ENCODE measurements at places on chromosomes 11 and 22.

GRCh38 chr11:128509621-128510389 is 77.6 kb downstream of the ETS1 start:
- no peak for ATAC-seq

GRCh38 chr11:14093065-14093464 is 130.5 kb downstream of the SPON1 start:
- no peak for ATAC-seq

GRCh38 chr11:86181379-86181778 is 63.2 kb upstream of the EED start:
- no peak for ATAC-seq

GRCh38 chr22:46990937-46991550 is 228.6 kb downstream of the TBC1D22A start:
- ATAC-seq, result no peak

- no peak for ATAC-seq
These were observed 179.0 kb downstream of the SNX19 start for GRCh38 chr11:130737041-130737830.

DNA sequence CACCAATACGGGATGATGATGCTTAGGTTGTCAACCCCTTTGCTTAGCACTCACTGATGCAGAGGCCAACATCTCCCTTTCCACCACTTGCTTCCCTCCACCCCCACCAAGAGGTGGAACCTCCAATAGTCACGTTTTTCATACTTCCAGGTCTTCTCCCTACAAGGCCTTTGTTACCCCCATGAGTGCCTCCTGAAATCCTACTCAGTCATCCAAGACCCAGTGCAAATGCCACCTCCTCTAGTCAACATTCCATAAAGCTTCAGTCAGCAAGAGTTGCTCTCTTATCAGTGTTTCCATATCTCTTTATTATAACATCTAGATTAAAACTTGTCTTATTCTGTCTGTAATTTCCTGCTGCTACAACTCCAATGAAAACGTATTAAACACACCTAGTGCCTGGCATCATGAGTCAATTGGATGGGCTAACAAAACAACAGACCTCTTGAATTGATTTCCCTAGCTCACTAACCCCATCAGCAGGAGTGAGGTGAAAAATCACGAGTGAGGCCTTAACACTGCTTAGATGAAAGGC is 370.7 kb upstream of the CCDC90B start:
- no peak for ATAC-seq

- no peak for ATAC-seq
These were observed 32.7 kb downstream of the THOC5 start for GRCh38 chr22:29520851-29521250.

DNA sequence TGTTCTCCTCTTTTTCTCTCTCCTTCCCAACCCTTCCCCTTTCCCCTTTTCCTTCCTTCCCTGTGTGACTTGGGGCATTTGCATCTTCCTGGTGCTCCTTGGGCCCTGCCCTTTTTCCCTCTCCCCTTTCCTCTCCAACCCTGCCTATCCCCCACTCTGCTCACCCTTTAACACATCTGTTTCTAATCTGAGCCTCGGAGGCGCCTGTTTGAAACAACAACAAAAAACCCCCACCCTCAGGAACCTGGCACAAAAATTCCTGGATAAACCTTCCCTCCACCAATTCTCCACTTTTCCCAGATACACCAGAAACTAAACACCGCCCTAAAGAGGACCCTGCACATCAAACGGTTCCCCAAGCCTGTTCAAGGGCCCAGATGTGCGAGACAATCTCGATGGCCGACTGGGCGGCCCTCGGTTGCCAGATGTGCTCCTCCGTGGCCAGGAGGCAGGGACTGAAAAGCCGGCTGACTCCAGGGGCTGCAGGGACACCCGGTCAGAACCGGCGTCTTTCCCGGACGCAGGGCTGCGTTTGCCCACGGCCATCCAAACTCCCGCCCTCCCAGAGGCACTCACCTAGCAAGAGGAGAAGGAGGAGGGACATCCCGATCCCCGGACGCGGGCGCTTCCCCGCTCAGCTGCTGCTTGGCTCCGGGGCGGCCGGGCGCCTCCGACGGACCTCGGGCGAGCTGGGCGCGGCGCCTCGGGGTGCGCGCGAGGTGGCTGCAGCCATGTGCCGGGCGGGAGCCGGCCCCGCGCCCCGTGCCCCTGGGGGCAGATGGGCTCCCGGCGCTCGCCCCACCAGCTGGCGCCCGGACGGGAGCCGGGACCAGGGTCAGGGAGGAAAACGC is 486 bp downstream of the CLMP start:
- ATAC-seq, result no peak

DNA sequence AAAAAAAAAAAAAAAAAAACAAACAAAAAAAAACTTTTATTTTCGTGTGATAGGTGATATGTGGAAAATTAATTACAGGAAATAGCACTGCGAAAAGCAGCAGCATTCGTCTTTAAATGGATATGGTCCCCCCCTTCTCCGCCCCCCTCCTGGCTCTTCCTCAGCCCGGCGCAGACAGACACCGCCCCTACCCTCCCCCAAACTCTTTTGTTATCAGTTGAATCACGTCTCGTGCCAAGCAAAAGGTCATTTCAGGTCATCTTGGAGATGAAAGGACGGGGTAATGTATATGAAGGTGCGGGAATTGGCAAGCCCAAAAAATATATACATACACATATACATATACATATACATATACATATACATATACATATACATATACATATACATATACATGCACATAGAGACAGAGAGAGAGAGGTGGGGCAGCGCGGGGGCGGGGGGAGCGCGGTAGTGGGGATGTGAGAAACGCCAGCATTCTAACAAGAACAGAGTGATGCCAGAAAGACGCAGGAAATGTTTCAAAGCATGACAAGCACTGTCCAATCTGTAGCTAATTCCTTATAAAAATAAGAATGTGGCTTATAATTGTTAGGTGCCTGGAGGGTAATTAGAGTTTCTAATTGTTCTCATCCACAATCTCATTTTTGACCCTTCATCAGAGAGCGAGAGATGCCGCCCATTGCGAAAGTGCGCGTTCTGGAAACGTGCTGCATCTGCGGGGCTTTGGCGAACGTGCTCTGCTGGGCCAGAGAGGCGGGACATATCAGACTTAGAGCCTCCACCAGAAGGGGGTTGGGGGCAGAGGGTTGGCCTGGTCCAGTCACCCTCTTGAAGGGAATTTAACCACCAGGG is 214.5 kb upstream of the UBASH3B start:
- no peak for ATAC-seq

- no peak for ATAC-seq
These were observed 60.9 kb upstream of the EMID1 start for GRCh38 chr22:29144786-29145160.

GRCh38 chr11:86990515-86990914 is 35.3 kb upstream of the FZD4 start:
- ATAC-seq, result no peak

GRCh38 chr11:123344790-123345357 is 85.2 kb upstream of the GRAMD1B start:
- no peak for ATAC-seq

- peak; percentile 39 for ATAC-seq
These were observed 658.9 kb upstream of the CCDC179 start for GRCh38 chr11:23519194-23519593.

DNA sequence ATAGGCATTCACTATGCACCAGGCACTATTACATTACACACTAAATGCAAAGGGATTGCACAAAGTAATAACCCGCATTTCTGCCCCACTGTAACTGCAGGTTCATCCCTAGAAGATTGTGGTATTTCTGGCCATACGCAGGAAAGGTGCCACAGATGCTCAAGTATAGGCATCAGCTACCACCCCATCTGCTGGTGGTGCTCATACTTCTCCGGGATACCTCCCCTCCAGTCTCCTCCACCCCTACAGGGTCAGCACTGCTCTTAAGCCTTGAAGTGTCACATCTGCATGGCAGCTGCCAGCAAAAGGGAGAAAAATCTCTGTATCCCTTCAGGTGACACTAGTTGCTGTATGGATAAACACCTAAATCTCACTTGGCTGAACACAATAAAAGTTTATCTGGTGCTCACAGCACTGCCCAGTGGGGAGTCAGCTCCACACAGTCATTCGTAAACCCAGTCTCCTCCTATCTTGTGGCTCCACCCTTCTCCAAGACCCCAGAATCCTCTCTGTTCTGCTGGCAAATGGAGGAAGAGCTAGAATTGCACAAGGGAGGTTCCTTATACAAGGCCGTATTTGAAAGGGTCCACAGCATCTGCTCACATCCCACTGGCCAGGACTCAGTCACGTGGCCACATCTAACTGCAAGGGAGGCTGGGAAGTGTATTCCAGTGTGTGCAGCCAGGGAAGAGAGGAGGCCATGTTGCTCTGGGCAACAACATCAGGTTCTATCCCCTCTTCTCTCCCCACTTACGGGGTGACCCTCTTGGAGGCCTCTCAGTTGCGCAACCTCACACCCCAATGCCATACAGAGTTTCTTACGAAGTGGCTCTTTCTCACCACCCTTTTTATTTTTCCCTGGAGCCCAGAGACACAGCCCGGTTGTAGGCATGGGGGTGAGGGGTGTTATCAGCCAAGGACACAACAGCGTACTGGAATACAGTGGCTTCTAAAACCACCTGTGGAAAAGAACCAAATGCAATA is 114.7 kb downstream of the BUD13 start:
- no peak for ATAC-seq

- peak; percentile 57 for ATAC-seq
These were observed 1.2 kb downstream of the SYVN1 start for GRCh38 chr11:65132988-65133700.

DNA sequence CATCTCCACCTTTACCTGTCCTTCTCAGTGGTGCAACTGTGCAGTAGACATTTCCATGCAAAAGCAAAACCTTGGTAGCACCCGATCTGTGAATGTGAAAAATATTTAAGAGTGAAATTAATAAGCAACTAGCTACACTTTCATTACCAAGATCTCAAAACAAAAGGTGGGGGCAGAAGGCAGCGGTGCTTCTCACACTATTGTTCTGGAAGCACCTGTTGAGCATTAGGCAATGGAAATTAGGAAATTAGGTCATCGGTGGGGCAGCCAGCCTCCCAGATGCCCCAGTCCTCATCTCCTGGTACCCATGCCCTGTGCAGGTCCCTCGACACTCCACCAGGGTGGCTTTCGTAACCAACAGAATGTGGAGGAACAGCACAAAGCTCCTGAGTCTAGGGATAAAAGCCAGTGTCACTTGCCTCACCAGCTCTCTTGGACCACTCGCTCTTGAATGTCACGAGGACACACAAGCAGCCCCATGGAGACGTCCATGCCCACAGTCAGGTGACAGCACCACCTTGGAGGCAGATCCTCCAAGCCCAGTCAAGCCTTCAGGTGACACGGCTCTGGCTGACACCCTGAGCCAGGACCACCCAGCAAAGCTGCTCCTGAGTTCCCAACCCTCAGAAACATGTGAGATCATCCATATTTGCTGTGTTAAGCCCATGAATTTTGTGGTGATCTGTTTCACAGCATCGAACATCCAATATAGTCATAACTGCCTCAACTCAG is 3.3 kb downstream of the LTO1 start:
- no peak for ATAC-seq

DNA sequence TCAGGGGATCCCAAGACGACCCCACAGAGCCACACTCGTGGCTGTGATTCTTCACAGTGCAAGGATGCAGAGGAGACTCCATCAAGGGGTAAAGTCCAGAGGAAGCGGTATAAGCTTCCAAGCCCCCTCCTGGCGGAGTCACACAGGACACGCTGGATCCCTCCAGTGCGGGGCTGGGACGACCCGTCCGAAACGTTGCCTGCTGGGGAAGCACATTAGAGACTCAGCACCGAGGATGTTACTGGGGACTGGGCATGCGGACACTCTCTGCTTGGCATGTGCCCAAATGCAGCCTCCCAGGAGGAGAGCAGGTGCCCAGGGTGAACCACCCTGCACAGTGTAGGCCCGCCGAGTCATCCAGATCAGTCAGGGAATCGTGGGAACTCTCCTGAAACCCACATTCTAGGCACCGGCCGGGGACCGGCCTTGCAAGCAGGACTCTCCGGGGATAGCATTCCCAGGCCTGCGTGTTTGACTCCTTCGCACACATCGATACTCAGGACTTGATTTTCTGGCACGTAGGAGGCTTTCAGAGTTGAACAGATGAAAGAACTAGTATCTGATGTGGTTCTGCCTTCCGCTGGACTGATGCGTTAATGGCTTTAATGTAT is 229.8 kb downstream of the TBC1D22A start:
- no peak for ATAC-seq

DNA sequence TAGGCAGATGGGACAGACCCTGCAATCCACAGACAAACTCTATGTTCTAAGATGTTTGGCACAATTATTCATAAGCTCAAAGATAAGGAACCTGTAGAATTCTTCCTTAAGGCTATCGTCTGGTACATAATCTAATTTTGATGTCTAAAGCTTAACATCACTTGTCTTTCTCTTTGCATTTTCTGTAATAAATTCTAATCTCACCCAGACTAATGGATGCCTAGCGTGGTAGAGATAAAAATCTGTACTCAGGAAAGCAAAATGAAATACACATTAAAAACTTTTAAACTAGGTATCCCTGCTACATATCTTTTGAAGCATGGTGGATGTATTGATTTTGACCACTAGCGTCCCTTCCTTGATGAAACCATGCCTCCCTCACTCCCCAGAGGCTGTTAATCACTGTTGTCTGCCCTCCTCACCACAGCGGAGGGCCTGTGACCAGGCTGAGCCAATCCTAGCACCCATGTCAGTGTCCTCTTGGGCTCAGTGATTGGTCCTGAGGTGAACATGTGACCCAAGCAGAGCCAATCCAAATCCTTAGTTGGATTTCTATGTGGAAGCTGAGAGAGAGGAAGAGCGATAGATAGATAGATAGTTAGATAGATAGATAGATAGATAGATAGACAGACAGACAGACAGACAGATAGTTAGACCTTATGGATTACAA is 82.2 kb upstream of the GRK3 start:
- ATAC-seq, result no peak

GRCh38 chr11:64139049-64139448 is 26.9 kb downstream of the MACROD1 start:
- ATAC-seq, result no peak

DNA sequence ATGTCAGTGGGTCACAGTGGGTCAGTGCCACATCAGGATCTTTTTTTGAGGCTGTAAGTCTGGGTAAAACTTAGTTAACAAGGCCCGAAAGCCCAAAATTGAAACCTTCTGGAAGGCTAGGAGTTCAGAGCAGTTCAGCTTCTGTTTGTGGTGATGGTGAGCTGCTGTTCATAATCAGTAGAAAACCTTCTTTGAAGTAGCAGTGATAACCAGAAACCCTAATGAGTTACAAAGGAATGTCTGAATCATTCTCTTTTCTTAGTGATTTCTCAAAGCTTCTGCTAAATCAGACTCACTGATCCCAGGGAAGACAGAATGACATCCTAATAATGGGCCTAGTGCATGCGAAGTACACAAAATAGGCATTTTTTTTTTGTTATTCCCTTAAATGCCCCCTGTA is 124.7 kb downstream of the PARVA start:
- ATAC-seq, result no peak

Data from stimulated activated memory B cell treated with anti-CD40 and anti-IgM and Interleukin-4, amounts not matched to agents 10 μg/mL and 1 μg/mL and 100 μg/mL, for 72 hours (primary cell).